ENCODE measurements at places on chromosomes 12 and 14.

- DNase-seq = no peak
Measured at GRCh38 chr12:64682572-64683277, 72.4 kb downstream of the RASSF3 start.

- no peak for DNase-seq
Measured at GRCh38 chr14:92800525-92800924, 6.4 kb downstream of the GOLGA5 start.

GRCh38 chr12:63064080-63064479 is 86.9 kb downstream of the AVPR1A start:
- DNase-seq = no peak

- DNase-seq = no peak
Measured at GRCh38 chr12:116133149-116133548, 144.3 kb downstream of the MED13L start.

- DNase-seq = no peak
Measured at GRCh38 chr12:132213359-132214160, 69.3 kb downstream of the NOC4L start.

All from stimulated activated CD4-positive, alpha-beta T cell treated with anti-CD3 and anti-CD28 coated beads, Interleukin-1b, Interleukin-23, amount 100 ng/mL, for 24 hours (primary cell).